NCI-H1694 (cell line): ENCODE measurements at places on chromosomes 7 and 10.

- no peak for DNase-seq
Observed at GRCh38 chr7:24709585-24710360, 47.5 kb downstream of the GSDME start.

- DNase-seq: no peak
Observed at GRCh38 chr7:140398821-140399220, 491 bp upstream of the SLC37A3 start.

- no peak for DNase-seq
Observed at GRCh38 chr7:151379534-151380198, 30.2 kb downstream of the WDR86 start.

GRCh38 chr10:921471-922414 lies 9.8 kb downstream of the LARP4B start:
- DNase-seq: no peak

GRCh38 chr7:83608716-83609115 lies 40.2 kb downstream of the SEMA3E start:
- DNase-seq: no peak

- no peak for DNase-seq
Observed at GRCh38 chr7:28533731-28534531, 121.6 kb downstream of the CREB5 start.

- DNase-seq: no peak
Observed at GRCh38 chr10:110395350-110396283, 90.9 kb upstream of the SMNDC1 start.
